Fibroblast of skin of abdomen (primary cell): ENCODE measurements at places on chromosomes 7 and 10.

DNA sequence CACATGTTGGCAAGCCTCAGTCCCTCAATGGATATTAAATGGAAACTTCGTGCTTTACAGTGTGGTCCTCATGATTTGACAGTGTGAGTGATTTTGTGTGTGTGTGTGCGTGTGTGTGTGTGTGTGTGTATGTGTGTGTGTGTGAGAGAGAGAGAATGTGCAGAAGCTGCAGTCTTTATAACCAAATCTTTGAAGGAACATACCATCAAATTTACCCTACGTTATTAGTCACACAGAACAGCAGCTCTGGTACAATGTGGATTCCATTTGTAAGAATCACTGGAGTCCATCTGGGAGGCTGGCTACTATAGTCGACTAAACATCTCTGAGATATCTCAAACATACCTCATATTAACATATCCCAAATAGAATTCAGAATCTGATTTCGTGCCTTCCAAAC lies 928.0 kb upstream of the POT1 start:
- DNase-seq = peak; percentile 48

DNA sequence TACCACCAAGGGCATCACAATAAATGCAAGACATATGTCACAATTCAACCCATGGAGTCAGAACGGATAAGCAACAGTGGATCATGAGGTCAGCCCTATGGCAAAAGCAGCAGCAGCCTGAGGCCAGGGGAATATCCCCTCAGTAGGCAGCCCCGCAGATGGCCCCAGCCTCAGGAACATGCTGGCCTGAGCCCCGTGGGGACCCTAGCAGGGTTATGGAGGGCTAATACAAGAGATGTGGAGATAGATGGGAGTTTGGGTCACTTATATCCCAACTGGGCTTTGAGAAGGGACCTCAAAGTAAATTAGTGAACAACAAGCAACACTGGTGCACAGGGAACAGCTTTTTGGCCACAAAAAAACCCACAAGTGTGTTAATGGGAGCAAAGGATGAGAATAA lies 9.1 kb downstream of the TMEM72 start:
- no peak for DNase-seq

DNA sequence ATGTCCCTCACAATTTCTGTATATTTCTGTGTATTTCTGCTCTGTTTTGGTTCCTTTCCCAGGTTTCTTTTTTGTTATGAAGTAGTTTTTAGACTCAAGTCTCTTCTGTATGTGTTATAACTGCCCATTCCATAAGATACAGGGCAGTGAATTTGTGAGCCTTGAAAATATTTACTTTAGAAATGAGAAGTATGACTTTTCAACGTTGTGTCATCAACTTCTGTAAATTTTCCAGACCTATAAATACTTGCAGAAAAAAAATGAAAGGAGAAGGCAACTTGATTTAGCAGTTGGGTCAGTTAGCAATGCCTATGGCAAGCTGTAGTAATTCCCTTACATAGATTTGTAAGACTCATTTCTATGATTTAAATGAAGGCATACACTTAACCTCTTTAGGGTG lies 11.5 kb downstream of the EGFR start:
- no peak for DNase-seq

DNA sequence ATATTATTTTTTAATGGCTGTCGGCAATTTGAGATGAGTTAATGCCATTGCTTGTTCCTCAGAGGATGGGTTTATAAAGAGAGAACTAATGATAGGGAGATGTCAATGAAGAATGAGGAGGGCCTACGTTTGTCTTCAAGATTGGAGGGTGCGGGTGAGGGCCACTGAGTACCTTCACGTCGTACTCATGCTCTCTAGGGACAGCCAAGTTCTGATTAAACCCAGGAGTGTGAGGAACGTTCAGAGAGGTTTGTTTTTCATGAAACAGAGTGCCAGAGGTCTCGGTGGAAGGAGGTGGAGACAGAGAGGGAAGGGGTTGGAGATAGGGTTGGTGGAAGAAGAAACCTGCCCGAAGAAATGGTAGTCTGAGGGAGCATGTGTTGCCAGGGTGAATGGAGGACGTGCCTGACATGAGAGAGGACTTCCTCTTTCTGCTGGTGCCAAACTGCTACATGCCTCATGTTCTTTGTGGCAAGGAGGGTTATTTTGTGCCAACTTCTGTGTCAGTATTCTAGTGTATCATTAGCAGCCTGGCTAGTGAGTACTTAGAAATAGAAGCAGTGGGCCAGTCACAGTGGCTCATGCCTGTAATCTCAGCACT lies 8.9 kb downstream of the DHTKD1 start:
- no peak for DNase-seq

GRCh38 chr10:30789806-30790205 lies 160.3 kb upstream of the LYZL2 start:
- no peak for DNase-seq

- no peak for DNase-seq
Observed at GRCh38 chr10:121983852-121984251, 5.1 kb upstream of the TACC2 start.

- DNase-seq = no peak
Observed at GRCh38 chr10:84004221-84004620, 135.1 kb upstream of the GHITM start.

- DNase-seq = no peak
Observed at GRCh38 chr7:131835141-131835540, 278.7 kb upstream of the PODXL start.

GRCh38 chr10:33863352-33863751 lies 528.9 kb upstream of the NRP1 start:
- no peak for DNase-seq

GRCh38 chr10:84766923-84767322 lies 438.5 kb downstream of the CCSER2 start:
- no peak for DNase-seq

DNA sequence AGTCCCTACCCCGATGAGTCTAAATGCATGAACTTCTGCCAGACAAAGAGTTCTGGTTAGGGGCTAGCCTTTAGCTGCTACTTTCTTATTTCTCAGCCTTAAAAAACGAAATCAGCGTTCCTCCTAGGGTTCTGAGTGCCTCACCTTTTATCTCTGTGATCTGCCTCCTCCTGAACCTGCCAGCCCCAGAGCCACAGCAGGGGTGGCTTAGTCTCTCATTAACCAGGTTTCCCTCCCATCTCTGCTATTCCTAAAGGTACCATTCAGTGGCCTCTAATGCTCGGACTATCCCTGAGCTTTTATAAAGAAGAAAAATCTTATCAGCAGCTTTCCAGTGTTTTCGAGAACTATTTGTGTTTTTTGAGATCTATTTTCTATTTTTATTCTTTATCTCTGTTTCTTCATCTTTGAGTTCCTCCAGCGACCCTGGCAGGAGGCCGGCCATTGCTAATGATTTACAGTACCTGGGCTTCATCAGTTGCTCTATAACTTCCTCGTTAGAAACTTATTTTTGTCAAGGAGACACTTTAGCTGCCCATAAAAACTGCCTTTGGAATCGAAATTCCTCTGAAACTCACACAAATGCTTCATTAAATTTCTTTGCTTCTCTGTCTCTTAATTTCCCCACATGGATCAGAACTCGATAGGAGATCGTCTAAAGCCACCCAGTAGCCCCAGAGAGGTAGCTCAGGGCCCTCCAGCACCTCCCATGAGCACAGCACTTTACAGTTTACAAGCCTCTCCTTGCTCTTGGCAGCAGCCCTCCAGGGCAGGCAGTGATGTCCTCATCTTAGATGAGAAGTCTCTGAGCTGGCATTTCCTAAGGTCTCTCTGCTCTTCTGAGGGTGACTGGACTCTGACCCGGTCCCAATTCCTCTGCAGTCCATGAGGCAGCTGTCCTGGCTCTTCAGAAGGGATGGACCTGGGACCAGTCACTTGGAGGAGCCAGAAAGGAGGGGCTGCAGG lies 149.1 kb downstream of the EBF3 start:
- no peak for DNase-seq

- no peak for DNase-seq
Observed at GRCh38 chr7:74032624-74033371, 4.8 kb downstream of the ELN start.

DNA sequence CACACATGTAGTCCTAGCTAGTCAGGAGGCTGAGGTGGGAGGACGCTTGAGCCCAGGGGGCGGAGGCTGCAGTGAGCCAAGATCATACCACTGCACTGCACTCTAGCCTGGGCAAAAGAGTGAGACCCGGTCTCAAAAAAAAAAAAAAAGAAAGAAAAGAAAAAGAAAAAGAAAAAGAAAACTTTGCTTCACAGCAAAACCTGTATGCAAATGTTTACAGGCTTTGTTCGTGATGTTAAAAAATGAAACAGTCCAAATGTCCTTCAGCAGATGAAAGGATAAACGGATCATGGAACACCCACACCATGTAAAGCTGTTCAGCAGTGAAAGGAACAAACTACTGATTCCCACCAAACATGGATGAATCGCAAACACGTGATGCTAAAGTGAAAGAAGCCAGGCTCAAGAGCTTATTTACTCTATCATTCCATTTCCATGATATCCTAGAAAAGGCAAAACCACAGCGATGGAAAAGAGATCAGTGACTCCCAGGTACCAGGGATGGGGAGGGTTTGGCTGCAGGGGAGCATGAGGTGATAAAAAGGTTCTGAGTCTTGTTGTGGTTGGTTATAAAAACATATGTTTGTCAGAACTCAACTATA lies 15.1 kb downstream of the LRRC20 start:
- peak; percentile 51 for DNase-seq

- DNase-seq = peak; percentile 98
Observed at GRCh38 chr10:70656489-70656888, 15.8 kb upstream of the ADAMTS14 start.

DNA sequence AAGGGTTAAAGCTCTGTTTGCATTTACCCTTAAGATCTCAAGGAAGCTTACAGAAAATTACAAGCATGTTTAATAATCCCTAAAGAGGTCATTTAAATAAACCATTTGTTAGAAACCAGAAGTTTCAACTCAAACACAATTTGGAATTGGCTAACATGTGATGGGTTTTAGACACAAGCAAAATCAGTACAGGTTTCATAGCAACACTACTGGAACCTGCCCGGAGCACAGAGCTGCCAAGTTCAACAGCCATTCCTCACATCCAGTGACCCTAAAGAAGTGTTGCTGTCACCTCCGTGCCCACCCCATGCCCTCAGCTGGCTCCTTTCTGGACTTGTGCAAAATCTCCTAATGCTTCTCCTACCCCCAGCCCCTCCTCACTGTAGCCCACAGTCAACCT lies 338.8 kb upstream of the AUTS2 start:
- no peak for DNase-seq

DNA sequence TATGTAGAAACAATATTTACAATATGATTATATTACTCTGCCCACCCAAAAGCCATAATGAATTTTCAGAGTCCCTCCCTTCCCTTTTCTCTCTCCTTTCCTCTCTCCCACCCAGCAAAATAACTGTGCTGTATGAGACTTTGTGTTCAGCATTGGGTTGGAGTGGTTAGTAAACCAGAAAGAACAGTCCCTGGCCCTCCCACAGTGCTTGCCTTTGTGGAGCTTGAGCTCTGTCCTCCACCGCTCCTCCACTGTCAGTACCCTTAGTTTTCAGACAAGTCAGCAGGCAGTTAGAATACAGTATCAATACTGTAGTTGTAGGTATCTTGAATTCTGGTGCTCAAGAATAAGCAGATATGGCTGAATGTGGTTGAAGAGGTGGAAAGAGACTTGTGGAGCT lies 92.7 kb downstream of the CDK14 start:
- DNase-seq = no peak

- no peak for DNase-seq
Observed at GRCh38 chr10:26628395-26628794, 69.1 kb upstream of the PDSS1 start.

DNA sequence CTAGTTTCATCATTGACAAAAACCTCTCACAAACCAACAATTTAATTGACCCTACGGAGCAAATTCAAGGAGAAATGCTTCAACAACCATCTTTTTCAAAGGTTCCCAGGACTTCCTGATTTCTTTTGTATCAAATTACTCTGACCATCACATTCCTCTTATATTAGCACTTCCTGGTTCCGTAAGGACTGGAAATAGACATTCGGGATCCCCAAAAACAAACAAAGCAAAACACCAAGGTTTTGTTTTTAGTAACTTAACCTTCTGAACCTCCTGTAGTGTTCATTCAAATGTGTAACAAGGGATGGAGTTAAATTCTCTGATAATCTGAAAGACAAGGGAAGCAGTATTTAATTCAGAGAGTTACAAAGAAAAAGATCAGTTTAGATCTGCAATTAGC lies 387.6 kb upstream of the NRP1 start:
- no peak for DNase-seq

- DNase-seq = no peak
Observed at GRCh38 chr7:135428011-135428410, 81.9 kb downstream of the CNOT4 start.

DNA sequence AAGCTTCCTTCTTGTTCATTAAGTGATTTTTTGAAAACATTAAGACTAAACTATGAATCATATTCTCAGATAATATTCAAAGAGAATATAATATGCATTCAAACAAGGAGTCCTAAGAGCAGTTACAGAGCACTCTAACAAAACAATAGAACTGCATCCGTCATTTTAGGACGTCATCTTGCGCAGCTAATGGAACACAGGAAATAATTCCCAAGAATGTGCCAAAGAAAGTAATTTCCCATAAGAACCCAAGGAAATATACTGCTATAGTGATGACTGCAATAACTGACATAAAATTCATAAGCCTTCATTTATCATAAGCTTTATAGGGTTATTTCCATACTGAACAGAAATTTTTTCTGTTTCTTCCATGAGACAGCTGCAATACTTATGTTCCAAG lies 28.3 kb upstream of the CASD1 start:
- no peak for DNase-seq

- no peak for DNase-seq
Observed at GRCh38 chr7:2034291-2035201, 198.2 kb downstream of the MAD1L1 start.

- DNase-seq = no peak
Observed at GRCh38 chr7:45191396-45191795, 33.8 kb downstream of the RAMP3 start.

DNA sequence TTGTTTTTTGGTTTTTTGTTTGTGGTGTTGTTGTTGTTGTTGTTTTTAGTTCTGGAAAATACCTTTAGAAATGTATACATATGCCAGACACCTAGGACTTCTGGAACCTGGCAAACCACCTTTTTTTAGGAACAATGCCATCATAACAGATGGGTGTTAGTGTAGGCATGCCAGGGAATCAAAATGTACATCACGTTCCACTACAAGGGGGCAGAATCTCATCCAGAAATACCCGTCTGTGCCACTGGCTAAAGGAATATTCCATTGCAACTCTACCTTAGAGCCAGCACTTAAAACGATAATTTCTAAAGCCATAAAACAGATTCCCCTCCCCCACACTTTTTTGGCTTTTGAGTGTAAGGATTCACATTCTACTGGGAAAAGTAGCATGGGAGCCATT lies 239.8 kb downstream of the ETV1 start:
- no peak for DNase-seq

GRCh38 chr10:9613338-9614075 lies 1404.2 kb upstream of the CELF2 start:
- no peak for DNase-seq

GRCh38 chr10:12111528-12111927 lies 17.9 kb upstream of the SEC61A2 start:
- no peak for DNase-seq
